HepG2 (cell line): ENCODE measurements at places on chromosomes 12 and 14.
A peak's percentile ranks its signal among the peaks of the same experiment; 100 is the strongest.

DNA sequence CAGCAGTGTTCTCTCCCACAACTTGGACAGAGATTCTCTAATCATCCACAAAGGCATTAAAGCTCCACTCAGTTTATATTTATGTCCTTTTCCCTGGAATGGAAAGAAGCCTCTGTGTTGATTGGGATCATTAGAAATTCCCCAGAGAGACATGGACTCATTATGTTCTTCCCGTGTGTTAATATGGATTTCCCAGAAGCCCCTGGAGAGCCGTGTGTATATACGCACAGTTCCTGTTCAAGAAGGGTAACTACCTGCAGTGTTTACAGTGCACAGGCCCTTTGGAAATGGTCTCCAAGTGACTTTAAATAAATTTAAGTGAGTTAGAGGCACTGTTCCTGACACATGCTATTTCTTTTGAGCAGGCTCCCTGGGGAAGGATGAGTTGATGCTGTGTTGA, 428.0 kb upstream of the TMTC1 start:
- DNase-seq, result no peak

DNA sequence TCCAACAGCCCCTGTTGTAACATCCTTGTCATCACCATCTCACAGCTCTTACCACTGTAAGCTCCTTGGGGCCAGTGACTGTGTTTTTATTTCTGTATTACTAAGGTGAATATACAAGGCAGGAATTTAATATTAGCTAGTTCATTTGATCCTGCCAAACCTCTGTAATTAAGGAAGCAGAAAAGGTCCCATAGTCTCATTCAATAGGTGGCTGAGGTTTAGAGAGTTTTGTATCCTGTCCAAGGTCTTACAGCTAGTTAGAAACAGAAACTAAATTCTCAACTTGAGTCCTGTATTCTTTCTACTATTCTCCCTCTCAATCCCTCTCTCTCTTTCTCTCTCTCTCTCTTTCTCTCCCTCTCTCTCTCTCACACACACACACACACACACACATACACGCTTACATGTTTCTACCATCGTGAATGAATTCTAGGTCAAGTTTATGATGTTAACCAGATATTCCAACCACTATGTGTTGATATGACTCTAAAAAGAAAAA, 543 bp upstream of the GLIPR1 start:
- DNase-seq, result no peak

GRCh38 chr12:121765573-121765972, 27.9 kb downstream of the RHOF start:
- no peak for DNase-seq

GRCh38 chr12:19144985-19145384, 15.5 kb downstream of the PLEKHA5 start:
- peak; percentile 58 for DNase-seq

- DNase-seq, result no peak
Observed at GRCh38 chr12:45601390-45601789, 128.1 kb upstream of the ARID2 start.

- DNase-seq, result no peak
Observed at GRCh38 chr12:113019025-113019424, 37.5 kb upstream of the DTX1 start.

- peak; percentile 16 for DNase-seq
Observed at GRCh38 chr12:63098851-63099250, 52.1 kb downstream of the AVPR1A start.

DNA sequence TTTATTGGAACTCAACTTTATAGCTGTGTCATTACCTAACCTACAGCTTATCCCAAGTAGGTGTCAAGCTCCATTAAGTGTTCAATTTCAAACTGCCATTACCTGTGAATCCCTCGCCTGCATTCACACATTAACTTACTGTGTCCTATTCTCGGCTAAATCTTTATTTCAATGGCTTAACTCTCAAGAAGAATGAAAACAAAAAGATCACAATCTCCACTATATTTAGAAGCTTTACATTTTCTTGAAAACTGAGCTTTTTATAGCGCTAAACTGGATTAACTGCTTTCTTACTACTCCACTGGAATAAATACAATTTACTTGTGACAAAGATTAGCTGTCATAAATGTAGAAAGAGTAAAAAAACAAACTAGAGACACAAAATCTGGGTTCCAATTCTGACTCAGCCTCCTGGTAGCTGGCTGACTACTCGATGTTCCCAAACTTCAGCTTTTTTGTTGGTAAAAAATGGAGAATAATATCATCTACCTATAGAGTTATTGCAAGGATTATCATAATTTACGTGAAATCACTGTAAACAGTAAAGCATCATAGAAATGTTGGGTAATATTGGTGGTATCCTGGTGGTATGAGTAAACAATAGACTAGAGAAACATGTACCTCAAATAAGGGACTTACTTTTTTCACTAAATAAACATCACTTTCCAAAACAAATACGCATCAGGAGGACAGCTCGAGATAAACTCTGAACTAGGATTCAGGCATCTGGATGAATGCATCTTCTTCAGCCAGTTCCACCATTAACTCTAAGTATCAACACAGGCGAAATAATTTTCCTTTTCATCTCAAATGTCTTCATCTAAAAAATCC, 1.7 kb downstream of the RALGAPA1 start:
- peak; percentile 93 for DNase-seq

DNA sequence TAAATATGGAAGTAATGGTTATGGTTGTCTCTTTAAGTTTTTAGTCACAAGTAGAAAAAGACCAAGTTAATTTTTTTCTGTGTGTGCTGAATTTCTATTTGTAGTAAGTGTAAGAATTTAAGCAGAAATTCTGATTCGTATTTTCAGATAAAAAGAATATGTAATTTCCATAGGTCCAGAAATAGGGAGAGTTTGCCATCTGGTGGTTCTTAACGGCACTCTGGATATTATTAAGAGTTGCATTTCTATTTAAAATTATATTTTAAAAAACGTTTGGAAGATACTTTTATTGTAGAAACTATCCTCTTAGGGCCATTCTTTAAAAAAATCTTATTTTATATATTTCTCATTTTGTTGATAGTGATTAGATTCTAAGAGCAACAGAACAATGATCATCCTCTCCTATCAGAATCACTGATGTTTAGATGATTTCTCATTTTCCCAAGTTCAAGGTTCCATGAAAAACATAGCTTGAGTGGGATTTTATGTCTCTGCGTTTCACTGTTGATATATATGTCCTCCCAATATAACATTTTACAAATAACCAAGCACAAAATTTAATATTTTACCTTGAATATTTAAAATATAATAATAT, 88.3 kb downstream of the LRRK2 start:
- peak; percentile 2 for DNase-seq

- DNase-seq, result peak; percentile 11
Observed at GRCh38 chr12:13023811-13024530, 20.2 kb upstream of the FAM234B start.

GRCh38 chr14:80231702-80232101, 20.4 kb upstream of the DIO2 start:
- no peak for DNase-seq

DNA sequence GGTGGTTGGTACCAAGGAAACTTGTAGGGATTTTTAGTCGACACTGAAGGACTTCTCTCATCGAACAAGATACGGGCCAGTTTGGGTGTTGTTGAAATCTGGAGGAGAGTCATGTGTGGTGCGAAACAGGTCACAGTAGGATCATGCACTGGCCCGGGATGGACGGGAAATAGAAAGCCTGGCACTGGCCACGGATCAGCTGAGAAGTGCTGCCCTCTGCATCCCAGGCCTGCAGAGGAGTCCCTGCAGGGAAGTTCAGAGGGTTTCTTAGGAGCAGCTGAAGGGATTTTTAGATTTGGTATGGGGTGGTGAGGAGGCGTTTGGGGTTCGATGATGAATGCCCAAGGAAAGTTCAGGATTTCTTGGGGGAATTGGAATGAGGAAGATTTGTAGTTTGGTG, 63.1 kb downstream of the TSPAN9 start:
- no peak for DNase-seq

DNA sequence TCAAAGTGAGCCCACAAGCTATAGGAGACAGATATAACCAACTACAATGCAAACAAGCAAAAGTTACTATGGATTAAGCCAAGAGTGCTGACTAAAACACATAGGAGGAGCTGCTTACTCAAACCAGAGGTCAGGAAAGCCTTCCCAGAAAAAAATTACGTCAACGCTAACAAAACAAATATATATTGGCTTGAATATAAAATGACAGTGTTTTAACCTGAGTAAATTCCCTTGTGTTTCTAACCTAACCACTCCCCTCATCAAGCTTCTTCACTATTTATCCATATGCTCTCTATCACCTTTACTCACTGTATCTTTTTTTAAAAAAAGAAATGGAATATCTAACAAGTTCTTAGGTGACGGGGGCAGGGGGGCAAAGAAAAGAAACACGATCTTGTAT, 115.9 kb downstream of the MED13L start:
- peak; percentile 35 for DNase-seq
